ENCODE measurements at places on chromosomes 1 and 21.

- DNase-seq = no peak
These were observed 91.7 kb downstream of the TPR start for GRCh38 chr1:186283374-186283773.

DNA sequence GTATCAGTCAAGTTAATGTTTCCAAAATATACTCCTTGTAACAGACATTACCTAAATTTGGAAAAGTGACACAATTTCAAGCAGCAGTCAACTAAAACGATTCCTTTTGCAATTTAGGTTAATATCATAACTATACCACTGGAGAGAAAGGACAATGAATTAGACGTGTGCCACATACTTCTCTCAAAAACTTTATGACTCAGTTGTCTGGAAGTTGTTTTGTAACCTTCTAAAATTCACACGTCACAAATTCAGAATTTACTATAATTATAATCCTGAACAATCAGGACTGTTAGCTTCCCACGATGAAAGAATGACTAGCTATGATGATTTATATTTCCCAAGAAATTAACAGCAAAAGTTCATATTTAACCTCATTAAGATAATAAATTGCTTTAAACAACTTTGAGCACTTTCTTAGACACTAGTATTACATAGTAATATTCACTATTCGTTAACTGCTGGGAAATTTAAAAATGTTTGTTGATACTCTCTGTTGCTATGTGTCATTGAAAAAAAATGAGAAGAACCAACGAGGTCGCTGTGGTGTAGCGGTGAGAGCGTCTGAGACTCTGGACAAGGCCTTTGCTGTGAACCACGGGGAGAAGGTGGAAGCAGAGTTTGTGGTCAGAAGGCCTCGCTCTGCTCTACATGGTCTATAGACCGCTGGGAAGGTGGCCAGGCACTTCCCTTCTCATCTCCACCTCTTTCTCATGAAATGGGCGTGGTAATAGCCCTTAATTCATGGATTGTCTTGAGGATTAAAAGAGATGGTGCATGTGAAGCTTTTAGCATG lies 27.9 kb upstream of the BATF3 start:
- DNase-seq = no peak

DNA sequence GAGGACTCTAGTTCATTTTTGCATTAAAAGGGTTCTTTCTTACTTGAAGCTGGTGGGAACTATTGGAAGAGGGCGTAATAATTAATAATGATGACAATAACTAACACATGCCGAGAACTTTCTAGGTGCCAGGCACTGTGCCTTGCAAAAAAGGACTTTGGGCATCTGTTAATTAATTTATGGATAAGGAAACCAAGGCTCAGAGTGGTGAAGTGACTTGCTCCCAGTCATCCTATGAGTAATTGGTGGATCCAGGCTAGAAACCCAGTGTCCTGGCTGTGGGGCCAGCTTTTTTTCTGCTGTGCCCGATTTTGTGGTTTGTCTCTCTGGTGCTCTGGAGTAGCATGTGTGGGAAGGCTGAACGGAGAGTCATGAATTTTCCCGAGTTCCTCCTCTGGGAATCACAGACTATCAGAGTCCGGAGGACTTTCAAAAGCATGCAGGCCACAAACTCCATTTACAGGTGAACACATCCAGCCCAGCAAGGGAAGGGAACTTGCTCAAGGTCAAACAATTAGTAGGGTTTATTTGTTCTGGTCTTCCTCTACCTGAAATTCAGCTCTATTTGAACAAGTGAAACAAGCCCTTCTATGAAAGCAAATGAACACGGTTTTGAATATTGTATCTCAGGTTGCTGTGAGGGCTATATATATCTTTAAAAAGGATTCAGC lies 23.4 kb downstream of the ROR1 start:
- no peak for DNase-seq

DNA sequence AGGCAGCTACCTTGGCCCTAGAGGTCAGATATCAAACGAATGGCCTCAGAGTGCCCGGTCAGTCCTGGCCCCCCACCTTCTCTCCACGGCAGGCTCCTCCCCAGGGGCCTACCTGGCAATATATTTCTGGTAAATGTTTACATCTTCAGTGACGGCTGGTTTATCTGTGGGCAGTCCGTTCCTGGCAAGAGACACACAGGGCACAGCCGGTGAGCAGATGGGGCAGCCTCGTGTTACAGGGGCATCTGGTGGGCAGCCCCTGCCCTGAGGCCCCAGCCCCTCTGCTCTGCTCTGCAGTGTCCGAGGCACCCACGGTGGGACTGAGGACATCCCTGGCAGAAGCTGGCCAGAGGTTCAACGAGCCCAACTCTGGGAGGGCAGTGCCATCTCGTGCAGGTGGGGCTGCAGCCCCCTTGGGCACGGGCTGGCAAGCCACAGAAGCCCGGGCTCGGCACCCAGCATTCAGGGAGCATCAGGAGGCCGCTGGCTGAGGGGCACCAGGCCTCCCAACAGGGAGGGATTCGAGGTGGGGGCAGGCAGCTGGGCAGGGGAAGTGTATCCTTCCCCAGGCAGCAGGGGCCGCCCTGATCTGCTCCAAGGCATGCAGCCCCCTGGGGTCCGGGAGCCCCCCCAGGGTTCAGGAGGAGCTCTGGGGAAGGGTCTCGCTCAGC lies 137.9 kb downstream of the CASZ1 start:
- no peak for DNase-seq

DNA sequence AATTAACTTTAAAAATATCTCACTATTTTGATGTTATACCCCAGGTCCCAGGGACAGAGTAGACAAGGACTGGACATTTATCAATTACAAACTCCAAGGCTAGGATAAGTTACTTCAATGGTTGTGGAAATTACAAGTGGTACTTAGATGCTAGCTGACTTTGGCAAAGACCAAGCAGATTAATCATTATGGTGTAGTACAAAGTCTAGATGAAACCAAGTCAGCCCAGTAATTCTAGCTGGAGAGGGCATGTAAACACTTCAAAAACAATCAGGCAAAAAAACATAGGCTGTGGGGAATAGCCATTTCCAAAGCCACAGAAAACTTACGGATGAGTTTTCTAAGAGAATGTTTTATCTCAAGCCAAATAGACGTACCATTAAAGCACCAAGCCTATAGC lies 124.5 kb downstream of the TSEN15 start:
- DNase-seq = no peak

DNA sequence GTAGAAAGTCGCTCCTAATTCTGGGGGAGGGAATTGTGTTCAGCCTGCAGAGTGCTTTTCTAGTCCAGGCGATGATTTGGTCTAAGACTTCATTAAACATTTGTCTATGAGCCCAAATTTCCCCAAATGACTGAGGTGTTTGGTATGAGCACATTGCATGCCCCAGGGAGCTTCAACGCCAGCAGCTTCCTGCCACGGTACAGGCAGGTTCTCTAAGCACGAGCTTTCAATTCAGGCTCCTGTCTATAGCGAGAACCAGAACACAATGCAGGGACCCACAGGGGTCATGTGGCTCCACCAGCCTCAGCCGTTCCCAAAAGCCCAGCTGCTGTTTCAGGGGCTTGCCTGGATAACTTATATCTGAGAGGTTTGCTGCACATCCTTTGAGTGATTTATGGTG lies 34.1 kb upstream of the H6PD start:
- no peak for DNase-seq

DNA sequence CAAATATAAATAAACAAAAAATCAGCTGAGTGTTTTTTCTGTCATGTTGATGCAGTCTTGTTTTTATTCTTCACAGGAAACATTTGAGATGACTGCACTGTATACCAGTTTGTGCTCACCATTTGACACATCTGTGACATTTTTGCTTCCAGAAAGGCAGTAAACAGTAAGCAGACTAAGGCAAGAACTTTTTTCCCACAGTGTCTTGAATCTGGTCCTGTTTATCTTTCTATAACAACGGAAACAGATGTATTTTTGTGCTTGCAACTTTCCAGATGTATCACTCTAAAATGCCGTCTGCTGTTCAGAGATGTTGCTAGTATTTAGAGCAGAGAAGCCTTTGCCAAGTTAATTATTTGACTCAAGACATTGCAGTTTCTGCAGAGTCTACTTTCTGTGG lies 105.5 kb downstream of the ZC3H11B start:
- no peak for DNase-seq

Data from SK-MEL-5 (cell line).